Activated CD4-positive, alpha-beta T cell treated with anti-CD3 and anti-CD28 coated beads for 36 hours (primary cell): ENCODE measurements at places on chromosomes 5 and 9. TPM values are rescaled to one million over a fixed set of nuclear protein-coding genes. Genes with fewer than 3 reads are reported as not detected.
A peak's percentile ranks its signal among the peaks of the same experiment; 100 is the strongest.

The HAVCR1 gene
- total RNA-seq, result 0.65 TPM

The TPPP gene
- total RNA-seq, result 0.21 TPM

The NDOR1 gene
- 27.0 TPM for total RNA-seq

GRCh38 chr5:73698011-73698410, 72.0 kb downstream of the ARHGEF28 start:
- no peak for DNase-seq

DNA sequence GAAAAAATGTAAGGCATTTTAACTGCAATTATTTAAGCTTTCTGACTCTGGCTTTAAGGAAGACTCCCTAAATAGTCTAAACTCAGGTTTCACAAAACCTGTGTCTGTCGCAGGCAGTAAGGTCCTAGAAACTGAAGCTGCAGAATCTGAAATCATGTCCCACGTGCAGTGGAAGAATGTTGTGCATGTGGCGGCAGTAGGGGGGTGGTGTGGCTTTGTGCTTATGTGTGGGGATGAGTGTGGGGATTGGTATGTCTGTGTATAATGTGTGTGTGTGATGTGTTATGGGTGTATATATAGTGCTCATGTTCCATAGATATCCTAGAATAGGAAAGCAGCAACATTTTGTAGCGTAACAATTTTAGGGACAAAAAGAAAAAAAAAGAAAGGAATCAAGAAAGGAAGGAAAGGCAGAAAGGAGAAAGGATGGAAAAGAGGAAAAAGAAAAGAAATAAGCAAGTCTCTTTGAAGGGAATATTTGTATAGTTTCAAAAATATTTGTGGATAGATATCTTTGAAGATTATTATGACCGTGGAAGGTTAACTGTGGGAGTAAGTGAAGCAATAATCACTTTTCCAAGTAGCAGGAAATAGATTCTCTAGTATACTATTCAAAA, 6.6 kb downstream of the ANKDD1B start:
- no peak for DNase-seq

DNA sequence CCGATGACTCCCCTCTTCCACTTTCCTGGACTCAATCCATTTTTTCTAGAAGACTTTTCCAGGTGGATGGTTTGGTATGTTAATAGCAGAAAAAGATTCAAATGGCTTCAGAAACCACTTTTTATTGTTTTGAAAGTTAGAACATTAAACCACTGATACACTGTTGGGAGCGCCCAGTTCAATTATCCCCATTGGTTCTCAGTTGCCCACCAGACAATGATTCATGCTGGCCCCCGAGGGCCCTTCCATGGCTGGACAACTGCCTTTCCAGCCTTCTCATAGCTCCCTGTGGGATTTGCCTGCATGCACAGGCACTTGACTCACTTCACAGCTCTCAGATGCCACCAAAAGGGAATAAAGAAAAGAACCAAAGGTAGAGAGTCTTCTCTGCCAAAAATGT, 21.3 kb upstream of the ANKRD34B start:
- no peak for DNase-seq

DNA sequence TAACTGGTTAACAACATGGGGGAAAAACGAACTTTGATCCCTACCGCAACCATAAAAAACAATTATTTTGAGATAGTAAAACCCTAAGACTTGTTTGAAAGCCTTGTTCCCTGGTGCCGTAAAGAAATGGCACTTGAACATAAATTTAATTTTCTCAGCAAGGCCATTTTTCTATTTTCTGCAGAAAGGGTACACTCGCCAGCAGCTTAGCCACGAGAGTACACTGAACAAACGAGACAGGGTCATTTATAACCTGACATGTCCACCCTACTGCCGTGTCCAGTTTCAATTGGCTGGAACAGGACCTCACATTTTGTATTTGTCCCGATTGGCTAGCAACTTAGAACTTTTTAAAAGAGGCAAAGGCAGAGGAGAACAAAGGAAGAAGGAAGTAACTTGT, 26.8 kb downstream of the FBXW11 start:
- no peak for DNase-seq

GRCh38 chr9:65430221-65430620, 145.2 kb upstream of the FOXD4L5 start:
- no peak for DNase-seq

- DNase-seq, result no peak
Observed at GRCh38 chr5:137313526-137314175, 185.5 kb downstream of the SPOCK1 start.

- no peak for DNase-seq
Observed at GRCh38 chr5:169991115-169991869, 11.0 kb upstream of the INSYN2B start.

DNA sequence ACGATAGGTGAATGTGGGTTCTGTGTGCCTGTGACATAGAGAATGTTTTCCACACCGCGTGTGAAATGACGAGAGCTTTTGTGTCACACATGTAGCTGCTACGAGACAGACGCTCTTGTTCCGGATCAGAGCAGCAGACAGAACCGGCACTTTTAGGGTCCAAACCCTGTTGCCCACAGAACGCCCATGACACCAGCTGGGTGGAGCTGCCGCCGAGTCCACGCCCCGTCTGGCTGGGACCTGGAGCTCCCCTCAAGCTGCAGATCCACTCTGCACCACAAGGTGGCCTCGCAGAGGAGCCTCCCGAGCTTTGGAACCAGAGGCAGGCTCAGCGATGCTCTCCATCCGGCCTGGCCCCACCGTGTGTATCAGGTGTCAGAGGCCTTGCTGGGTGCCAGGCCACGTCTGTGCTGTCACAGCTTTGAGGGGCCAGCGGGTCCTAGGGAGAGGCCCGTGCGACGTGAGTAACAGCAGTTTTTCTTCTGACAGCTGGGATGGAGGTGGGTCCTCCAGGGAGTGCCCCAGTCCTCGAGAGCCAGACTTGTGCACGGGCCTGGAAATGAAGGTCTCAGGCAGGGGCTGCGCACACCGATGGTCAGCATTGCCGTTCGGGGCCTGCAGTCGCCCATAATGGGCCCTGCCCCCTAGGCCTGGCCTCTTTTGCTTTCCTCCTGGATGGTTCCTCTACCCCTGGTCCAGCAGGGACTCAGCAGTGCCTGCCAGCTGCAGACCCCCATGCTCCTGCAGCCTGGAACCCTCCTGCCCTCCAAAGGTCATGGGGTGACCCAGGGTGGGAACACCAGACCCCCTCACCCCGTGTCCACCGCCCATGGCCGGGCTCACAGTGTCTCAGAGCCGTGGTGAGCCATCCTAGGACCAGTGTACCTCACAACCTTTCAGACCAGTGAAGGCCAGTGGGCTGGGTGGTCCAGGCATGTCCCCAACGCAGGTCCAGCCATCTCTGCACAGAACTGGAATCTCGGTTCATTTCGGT, 2.5 kb upstream of the LRRC14B start:
- peak; percentile 95 for DNase-seq

DNA sequence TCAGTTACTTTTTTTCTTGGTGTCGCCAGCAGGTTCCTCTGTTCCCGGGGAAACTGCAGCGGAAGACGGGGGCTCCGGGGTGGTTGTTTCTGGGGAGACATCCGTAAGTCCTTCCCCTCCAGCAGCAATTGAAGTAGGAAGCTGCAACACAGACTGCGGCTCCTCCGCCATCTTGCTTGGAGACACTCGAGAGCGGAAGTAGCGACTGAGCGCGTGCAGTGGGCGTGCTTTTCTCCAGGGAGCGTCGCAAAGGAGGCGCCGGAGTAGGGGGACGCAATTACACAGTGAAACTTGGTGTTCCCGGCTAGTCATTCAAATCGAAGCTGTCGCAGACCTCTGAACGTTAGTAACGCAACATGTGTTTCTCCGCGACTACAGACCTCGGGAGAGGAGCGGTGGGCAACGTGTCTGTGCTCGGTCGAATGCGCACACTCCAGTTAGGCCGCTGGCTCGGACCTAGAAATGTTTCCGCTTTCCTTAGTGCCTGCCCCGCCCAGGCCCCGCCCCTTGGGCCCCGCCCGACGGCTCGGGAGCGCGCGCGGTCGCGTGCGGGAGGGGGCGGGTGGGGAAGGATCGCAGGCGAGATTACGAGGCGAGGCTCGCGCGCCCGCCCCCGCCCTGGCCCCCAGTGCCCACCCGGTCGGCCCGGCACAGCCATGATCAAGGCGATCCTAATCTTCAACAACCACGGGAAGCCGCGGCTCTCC, at the start of the genes AP3S1 and ATG12:
AP3S1 (plus strand) TSS at position 554 of the 707 bp plus-strand sequence; CDS start at position 657, 103 bp downstream.
ATG12 (minus strand) TSS at position 184 of the 707 bp plus-strand sequence; CDS start at position 171, 13 bp downstream.
- peak; percentile 94 for DNase-seq

GRCh38 chr5:127612441-127613141, 36.3 kb upstream of the CTXN3 start:
- no peak for DNase-seq

DNA sequence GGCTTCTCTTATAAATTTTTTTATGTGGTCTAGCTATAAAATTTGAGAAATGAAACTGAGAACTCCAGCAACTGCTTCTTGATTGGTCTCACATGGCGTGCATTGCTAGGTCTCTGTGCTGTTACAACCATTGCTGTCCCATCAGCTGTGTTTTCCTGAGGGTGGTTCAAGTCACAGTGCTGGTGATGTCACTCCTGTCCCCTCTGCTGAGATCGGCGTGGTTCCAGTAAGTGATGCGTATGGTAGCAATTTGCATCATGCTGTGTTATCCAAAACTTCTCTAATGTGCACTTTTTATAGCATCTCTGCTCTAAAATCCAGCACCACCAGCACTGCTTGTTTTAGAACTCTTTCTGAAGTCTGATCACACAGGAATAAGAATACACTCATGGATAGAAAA, 112.6 kb upstream of the ZNF608 start:
- DNase-seq, result no peak

DNA sequence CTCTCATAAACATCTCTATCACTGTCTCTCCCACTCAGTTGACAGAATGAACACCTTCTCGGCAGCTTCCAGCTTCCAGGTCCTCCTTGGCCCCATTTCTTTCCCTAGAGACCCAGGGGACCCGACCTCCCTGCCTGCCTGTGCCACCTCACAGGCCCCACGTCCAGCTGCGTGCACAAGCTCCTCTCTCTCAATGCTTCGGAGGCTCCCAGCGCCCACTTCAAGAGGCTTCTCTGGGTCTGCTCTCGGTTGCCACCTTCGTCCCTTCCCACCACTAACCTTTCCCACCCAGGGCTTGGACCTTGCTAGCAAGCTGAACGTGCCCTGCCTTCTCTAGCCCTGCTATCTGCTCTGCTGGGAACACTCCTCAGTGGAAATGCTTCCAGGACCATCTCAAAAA, 2.8 kb upstream of the N4BP3 start:
- DNase-seq, result no peak

- no peak for DNase-seq
Observed at GRCh38 chr9:4096121-4096520, 203.7 kb downstream of the GLIS3 start.

DNA sequence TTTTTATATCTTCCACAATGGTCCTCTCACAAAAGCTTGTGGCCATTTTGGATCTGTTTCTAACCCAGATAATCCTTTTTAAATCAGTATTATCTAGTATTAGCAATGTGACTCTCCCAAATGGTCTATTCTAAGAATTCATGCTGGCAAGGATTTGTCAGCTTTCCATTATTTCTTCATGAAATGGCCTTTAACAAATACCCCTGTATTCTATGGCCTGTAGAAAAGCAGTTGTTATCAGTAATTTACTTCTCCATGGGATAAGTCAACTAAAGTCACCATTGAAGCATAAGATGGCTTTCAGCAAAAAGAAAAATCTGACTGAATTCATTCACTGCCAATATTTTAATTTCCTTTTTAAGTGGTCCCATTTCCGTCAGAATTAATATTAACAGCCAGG, 346.4 kb upstream of the FAM174A start:
- DNase-seq, result no peak
